ENCODE measurements at places on chromosomes 6 and 20. TPM values are rescaled to one million over a fixed set of nuclear protein-coding genes. Genes with fewer than 3 reads are reported as not detected.

DNA sequence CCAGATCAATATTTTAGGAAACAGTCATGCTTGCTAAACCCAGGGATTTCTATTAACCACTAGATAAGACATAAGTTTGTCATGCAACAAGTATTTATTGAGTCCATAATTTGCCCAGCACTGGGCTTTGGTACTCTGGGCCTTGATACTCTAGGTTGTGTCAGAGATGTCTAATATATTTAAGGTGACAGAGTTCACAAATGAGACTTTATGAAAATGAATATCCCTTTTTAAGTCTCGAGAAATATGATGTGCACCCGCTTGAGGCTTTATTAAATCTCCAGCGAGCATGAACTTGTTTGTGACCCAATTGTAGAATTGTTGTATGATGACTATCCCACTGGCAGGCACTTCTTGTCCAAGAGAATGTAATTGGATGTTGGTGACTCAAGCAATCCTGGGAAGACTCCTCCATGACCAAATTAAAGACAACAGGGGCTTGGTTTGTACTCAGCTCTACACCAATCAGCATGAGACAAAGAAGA is 109.2 kb downstream of the ESR1 start:
- DNase-seq = no peak
- H3K27ac ChIP-seq = no peak overlapping the region
- H3K4me3 ChIP-seq = no peak overlapping the region
- no peaks in the 10 kb centered on the region for H3K4me1 ChIP-seq
- no peaks in the 10 kb centered on the region for H3K36me3 ChIP-seq

DNA sequence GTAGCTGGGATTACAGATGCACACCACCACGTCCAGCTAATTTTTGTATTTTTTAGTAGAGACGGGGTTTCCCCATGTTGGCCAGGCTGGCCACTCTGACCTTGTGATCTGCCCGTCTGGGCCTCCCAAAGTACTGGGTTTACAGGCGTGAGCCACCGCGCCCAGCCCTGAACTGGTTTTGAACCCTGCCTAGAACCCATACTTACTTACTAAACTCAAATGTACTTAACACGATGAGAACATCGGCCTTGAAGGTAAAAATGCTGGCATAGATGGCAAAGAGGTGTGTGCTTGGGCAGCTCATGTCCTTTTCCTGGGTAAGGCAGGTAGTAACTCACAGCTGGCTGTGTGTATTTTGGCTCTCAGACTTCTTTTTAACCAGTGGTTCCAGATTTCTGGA is 3.2 kb upstream of the ARMC12 start:
- no peak overlapping the region for H3K27ac ChIP-seq
- H3K4me3 ChIP-seq = no peak overlapping the region
- H3K36me3 ChIP-seq = no peaks in the 10 kb centered on the region
- DNase-seq = no peak
- H3K4me1 ChIP-seq = peaks cover 60% of the 10 kb centered on the region

DNA sequence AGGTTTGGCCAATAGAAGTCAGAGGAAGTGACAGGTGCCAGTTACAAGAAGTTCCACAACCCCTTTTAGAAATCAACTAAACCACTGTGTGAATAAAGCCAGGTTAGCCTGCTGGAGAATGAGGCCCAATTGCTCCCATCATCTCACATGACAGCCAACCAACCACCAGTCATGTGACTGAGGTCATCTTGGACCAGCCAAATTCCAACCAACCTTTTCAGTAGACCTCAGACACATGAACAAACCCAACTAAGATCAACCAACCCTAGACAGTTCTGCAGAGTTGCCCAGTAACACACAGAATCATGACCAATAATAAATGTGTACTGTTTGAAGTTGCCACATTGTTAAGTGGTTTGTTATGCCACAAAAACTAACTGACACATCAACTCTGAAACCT is 44.6 kb upstream of the GGTLC1 start:
- H3K36me3 ChIP-seq = peaks cover 10% of the 10 kb centered on the region
- H3K27me3 ChIP-seq = no peaks in the 10 kb centered on the region
- peaks cover 48% of the 10 kb centered on the region for H3K4me1 ChIP-seq
- DNase-seq = no peak
- H3K4me3 ChIP-seq = peak overlapping the region; percentile 46

Gene ZNF341
- 6.8 TPM for total RNA-seq

- DNase-seq = no peak
- peaks cover 2% of the 10 kb centered on the region for H3K27me3 ChIP-seq
- H3K27ac ChIP-seq = no peak overlapping the region
These were observed 28.5 kb upstream of the SMOC2 start for GRCh38 chr6:168412456-168412855.

GRCh38 chr6:113620386-113620785 is 236.8 kb upstream of the MARCKS start:
- H3K4me3 ChIP-seq = no peak overlapping the region
- no peaks in the 10 kb centered on the region for H3K4me1 ChIP-seq
- no peaks in the 10 kb centered on the region for H3K36me3 ChIP-seq
- no peak for DNase-seq
- no peaks in the 10 kb centered on the region for H3K27me3 ChIP-seq

DNA sequence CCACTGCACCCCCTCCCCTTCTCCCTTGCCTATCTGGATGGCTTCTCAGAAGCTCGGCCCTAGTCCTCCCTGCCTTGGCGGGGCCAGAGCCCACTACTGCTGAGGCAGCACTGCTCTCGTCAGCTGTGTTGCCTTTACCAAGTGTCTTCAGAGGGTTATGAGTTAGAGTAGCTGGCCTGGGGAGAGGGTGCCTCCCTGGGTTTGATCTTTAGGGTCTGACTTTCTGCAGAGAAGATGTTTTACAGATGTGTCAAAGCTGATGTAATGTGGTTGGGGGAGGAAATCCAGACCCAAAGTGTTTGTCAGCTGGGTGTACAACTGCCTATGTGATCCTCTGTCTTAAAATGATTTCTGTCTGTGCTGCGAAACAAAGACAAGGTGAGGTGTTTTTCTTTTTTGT is 30.4 kb upstream of the PI16 start:
- peaks cover 27% of the 10 kb centered on the region for H3K36me3 ChIP-seq
- no peaks in the 10 kb centered on the region for H3K27me3 ChIP-seq
- DNase-seq = no peak
- H3K27ac ChIP-seq = peak overlapping the region; percentile 50
- no peak overlapping the region for H3K4me3 ChIP-seq
- H3K4me1 ChIP-seq = peaks cover 46% of the 10 kb centered on the region

- peak; percentile 84 for DNase-seq
- peaks cover 4% of the 10 kb centered on the region for H3K36me3 ChIP-seq
- H3K27ac ChIP-seq = peak within 1 kb of the TSS; percentile 98
- H3K4me1 ChIP-seq = peaks cover 56% of the 10 kb centered on the region
- peak within 1 kb of the TSS; percentile 97 for H3K4me3 ChIP-seq
These were observed at the start of gene PREX1 for GRCh38 chr20:48827855-48828733. PREX1 (minus strand) TSS chr20:48827999; CDS start chr20:48827860, 139 bp downstream.

- no peak overlapping the region for H3K4me3 ChIP-seq
- peaks cover 14% of the 10 kb centered on the region for H3K27me3 ChIP-seq
- DNase-seq = no peak
- H3K27ac ChIP-seq = no peak overlapping the region
- no peaks in the 10 kb centered on the region for H3K4me1 ChIP-seq
- no peaks in the 10 kb centered on the region for H3K36me3 ChIP-seq
These were observed 37.1 kb upstream of the EEF1E1 start for GRCh38 chr6:8139451-8139850.

DNA sequence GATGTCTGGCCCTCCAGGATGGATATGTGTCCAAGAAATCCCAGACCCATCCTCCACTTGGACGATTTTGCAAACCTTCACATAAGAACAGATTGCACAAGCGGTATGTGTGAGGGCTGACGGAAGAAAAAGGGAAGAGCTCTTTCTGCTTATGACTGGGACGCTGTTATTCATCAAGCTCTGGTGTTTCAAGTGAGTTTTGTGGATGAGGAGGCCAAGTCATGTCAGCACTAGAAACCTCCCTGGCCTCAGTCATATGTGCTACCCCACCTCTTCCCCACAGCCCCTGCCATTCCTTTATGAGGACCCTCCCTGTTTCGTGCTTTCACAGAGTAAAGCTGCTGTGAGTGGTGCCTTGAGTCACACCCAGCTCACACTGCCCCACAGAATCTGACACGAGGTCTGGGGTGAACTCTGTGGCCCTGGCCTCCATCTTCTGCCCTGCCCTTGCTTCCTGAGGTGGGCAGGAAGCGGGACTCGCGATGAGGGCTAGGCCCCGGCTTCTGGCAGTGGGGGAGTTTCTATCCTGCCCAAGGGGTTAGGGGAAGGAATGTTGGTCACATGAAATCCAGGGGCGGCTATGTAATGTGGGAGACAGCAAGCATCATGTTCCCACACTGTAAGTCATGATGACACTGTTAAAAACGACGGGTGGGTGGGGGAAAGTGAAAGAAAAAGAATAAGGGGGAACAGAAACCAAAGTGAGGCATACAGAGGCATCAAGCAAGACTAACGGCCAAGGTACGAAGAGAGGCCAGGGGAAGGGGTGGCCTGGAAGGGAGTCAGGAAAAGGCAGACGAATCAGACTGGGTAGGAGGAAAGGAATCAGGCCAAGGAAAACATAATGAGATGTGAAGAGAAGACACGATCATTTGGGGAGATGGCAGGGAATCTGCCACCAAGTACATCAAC is 78.1 kb downstream of the PRDM1 start:
- peaks cover 73% of the 10 kb centered on the region for H3K4me1 ChIP-seq
- H3K27ac ChIP-seq = peak overlapping the region; percentile 98
- H3K27me3 ChIP-seq = peaks cover 3% of the 10 kb centered on the region
- DNase-seq = peak; percentile 51
- peak overlapping the region; percentile 69 for H3K4me3 ChIP-seq

DNA sequence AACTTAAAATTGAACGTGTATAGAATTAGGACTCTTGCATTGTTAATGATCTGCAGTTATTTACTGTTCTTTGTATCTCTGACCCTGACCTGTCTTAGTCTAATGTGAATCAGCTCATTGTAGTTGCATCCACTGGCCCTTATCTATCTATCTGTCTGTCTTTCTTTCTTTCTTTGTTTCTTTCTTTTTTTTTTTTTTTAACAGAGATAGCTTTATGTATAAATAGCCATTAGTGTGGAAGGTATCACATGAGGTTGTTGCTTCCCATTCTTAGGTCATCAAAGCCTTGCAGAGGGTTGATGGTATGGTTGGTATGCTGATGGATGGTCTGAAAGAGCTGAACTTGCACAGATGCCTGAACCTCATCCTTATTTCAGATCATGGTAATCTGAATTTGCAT is 59.9 kb downstream of the ENPP1 start:
- no peak overlapping the region for H3K4me3 ChIP-seq
- H3K27me3 ChIP-seq = peaks cover 7% of the 10 kb centered on the region
- DNase-seq = no peak

DNA sequence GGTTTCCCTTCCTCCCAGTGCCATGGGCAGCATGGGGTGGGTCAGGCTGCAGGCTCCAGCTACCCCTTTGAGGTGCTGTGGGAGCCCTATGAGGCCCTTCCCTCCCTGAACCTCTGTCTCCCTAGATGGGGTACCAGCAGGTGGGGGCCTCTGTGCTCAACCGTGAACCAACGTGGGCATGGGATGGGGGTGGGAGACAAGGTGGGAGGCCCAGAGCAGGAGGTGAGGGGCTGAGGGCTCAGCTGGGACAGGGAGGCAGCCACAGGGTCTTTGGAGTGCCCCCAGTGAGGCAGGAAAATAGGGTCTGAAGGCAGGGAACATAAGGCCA is 33.3 kb downstream of the SUN5 start:
- H3K36me3 ChIP-seq = no peaks in the 10 kb centered on the region
- no peak overlapping the region for H3K4me3 ChIP-seq
- peak overlapping the region; percentile 70 for H3K27ac ChIP-seq
- no peak for DNase-seq
- no peaks in the 10 kb centered on the region for H3K27me3 ChIP-seq

GRCh38 chr20:24314053-24314452 is 155.4 kb upstream of the SYNDIG1 start:
- no peaks in the 10 kb centered on the region for H3K36me3 ChIP-seq
- no peak overlapping the region for H3K27ac ChIP-seq
- no peak for DNase-seq
- peaks cover 19% of the 10 kb centered on the region for H3K4me1 ChIP-seq
- no peak overlapping the region for H3K4me3 ChIP-seq
- peaks cover 5% of the 10 kb centered on the region for H3K27me3 ChIP-seq

- H3K27me3 ChIP-seq = no peaks in the 10 kb centered on the region
- H3K36me3 ChIP-seq = no peaks in the 10 kb centered on the region
- no peak overlapping the region for H3K4me3 ChIP-seq
- no peak for DNase-seq
- no peak overlapping the region for H3K27ac ChIP-seq
These were observed 119.5 kb downstream of the FOXC1 start for GRCh38 chr6:1729133-1729749.

Gene ARID1B
- 73.6 TPM for total RNA-seq

GRCh38 chr20:56358070-56358469 is 704 bp upstream of the FAM210B start:
- peak overlapping the region; percentile 59 for H3K4me3 ChIP-seq
- DNase-seq = no peak
- no peaks in the 10 kb centered on the region for H3K36me3 ChIP-seq
- peaks cover 9% of the 10 kb centered on the region for H3K27me3 ChIP-seq
- peaks cover 7% of the 10 kb centered on the region for H3K4me1 ChIP-seq
- no peak overlapping the region for H3K27ac ChIP-seq

GRCh38 chr6:121760191-121760590 is 324.7 kb downstream of the GJA1 start:
- H3K27ac ChIP-seq = no peak overlapping the region
- H3K4me1 ChIP-seq = peaks cover 14% of the 10 kb centered on the region
- H3K27me3 ChIP-seq = no peaks in the 10 kb centered on the region
- H3K4me3 ChIP-seq = no peak overlapping the region

DNA sequence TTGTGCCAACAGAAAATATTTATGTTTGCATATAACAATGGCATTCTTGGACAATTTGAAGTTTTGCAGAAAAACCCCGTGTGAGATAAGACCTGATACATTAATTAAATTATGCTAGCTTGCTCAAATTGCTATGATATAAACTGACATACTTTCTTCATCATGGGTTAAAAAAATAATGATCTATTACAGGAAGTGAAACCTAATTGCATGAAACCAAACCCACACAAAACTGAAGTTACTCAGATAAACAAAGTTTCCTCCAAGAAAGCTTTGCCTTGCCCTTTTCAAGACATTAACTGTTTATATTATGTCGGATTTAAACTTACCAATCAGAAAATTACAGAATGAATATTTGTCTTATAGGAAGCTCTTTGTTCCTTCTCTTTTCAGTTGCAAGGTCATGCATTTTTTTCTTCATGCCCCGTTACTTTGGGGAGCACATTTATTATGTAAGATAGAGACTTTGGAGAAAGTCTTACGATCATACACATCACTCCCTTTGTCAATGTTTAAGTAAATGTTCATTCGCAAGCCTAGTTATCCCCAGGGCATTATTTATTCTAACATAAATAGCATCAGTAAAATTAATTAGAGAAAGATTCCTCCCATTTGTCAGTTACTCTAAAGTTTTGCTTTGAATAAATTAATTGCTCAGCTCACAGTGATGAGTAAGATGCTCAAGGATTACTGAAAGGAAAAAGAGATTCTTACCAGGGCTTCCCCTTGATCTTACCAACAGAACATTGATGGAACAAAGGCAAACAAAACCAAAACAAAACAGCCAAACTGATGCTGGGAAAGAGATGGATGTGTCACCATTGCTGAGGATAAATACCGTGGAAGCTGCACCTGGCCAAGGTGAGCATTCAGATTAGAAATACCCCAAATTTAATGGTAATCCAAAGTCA is 14.8 kb upstream of the TMEM244 start:
- no peak overlapping the region for H3K4me3 ChIP-seq
- peak overlapping the region; percentile 18 for H3K27ac ChIP-seq
- peaks cover 13% of the 10 kb centered on the region for H3K4me1 ChIP-seq
- no peak for DNase-seq
- peaks cover 10% of the 10 kb centered on the region for H3K36me3 ChIP-seq

GRCh38 chr20:62818592-62819493 is 2.0 kb downstream of the COL9A3 start:
- H3K4me3 ChIP-seq = no peak overlapping the region
- DNase-seq = no peak
- peaks cover 22% of the 10 kb centered on the region for H3K27me3 ChIP-seq

All from activated T-helper 1 cell treated with anti-CD3 and anti-CD28 coated beads, Interleukin-12 subunit alpha, Interleukin-12 subunit beta, Interleukin-2, Interleukin-4 antibody, amounts not matched to agents 30 ng/mL and 10 ng/mL and 1 ng/mL, durations not matched to agents 14 hours and 24 hours and 36 hours (primary cell).